Activated T-helper 1 cell treated with anti-CD3 and anti-CD28 coated beads, Interleukin-12 subunit alpha, Interleukin-12 subunit beta, Interleukin-2, Interleukin-4 antibody, amounts not matched to agents 30 ng/mL and 10 ng/mL and 1 ng/mL, durations not matched to agents 14 hours and 24 hours and 36 hours (primary cell): ENCODE measurements at places on chromosomes 5 and 9. TPM values are rescaled to one million over a fixed set of nuclear protein-coding genes. Genes with fewer than 3 reads are reported as not detected.

Gene NRG2
- 0.08 TPM in 1 of 2 replicates, not detected in the other for total RNA-seq

Gene ARHGAP26
- 20.0 and 21.2 TPM in 2 replicates for total RNA-seq

Gene NFIL3
- total RNA-seq: 124 TPM in 2 replicates

Gene SPINK4
- total RNA-seq: not detected in 2 replicates

Gene CDKN2B-AS1
- total RNA-seq: 1.2 and 1.4 TPM in 2 replicates

Gene TLR4
- not detected in 2 replicates for total RNA-seq

Gene CSF1R
- total RNA-seq: 0.10 TPM in 1 of 2 replicates, not detected in the other

Gene PCSK5
- total RNA-seq: 3.3 and 3.7 TPM in 2 replicates

Gene NEUROG1
- total RNA-seq: not detected in 2 replicates

Gene CTSV
- total RNA-seq: 0.24 and 0.31 TPM in 2 replicates

Gene PCDHGB2
- 0.47 and 0.93 TPM in 2 replicates for total RNA-seq

Gene FBP1
- 0.39 TPM in 1 of 2 replicates, not detected in the other for total RNA-seq

DNA sequence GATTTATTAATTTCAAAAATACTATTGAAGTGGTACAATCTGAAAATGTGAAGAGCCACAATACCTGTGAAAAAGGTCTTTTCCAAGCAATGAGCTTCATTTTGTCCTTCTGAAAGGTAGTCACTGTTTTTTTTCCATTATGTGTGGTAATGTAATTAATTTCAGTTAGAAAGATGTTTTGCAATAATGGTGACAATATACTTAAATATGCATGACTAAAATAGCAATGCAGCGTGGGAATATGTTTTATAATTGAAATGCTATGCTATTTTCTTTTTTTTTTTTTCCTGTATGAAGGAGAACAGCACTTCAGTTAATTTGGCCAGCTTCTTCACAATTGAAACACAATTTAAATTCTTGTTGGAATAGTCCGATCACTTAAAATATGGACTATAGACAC is 41.9 kb downstream of the NPR3 start:
- no peak overlapping the region for H3K27ac ChIP-seq
- H3K4me1 ChIP-seq: no peaks in the 10 kb centered on the region
- no peaks in the 10 kb centered on the region for H3K36me3 ChIP-seq

DNA sequence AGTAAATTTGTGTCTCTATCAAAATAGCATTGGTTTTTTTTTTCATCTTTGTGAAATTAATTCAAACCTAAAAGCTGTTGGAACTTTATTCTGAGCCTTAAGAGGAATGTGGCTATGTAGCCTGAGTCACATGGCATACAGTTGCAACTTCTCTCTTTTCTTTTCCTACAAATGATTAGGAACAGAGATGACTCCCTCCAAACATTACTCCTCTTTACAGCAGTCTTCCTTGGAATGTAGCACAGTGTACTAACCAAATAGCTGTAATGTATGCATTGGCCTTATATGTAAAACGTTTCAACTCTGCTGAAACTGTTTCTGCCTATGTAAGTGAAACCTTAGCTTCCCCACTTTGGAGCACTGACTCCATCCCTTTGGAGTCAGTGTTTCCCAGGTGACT is 100.9 kb upstream of the MAP1B start:
- H3K27me3 ChIP-seq: peaks cover 6% of the 10 kb centered on the region
- H3K27ac ChIP-seq: no peak overlapping the region
- no peaks in the 10 kb centered on the region for H3K36me3 ChIP-seq
- DNase-seq: no peak

DNA sequence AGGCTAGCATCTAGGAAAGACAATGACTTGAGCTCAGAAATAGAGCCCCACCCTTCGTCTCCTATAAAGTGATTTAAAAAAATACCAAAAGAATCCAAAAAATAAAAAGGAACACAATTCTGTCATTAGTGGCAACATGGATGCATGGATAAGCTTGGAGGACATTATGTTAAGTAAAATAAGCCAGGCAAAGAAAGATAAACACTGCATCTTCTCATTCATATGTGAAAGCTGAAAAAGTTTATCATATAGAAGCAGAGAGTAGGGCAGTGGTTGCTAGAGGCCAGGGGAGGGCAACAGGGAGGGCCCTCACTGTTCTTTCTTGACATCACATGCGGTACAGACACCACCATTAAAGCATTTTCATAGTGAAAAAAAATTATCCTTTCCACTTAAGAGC is 220.9 kb upstream of the TRPC7 start:
- H3K4me3 ChIP-seq: no peak overlapping the region
- no peaks in the 10 kb centered on the region for H3K4me1 ChIP-seq
- no peaks in the 10 kb centered on the region for H3K27me3 ChIP-seq

GRCh38 chr5:120254385-120254784 is 209.7 kb upstream of the PRR16 start:
- no peak overlapping the region for H3K27ac ChIP-seq
- no peak for DNase-seq
- no peak overlapping the region for H3K4me3 ChIP-seq
- H3K27me3 ChIP-seq: no peaks in the 10 kb centered on the region
- no peaks in the 10 kb centered on the region for H3K4me1 ChIP-seq

GRCh38 chr9:134437403-134438194 is 111.3 kb downstream of the RXRA start:
- H3K4me1 ChIP-seq: no peaks in the 10 kb centered on the region
- no peaks in the 10 kb centered on the region for H3K36me3 ChIP-seq
- no peak overlapping the region for H3K27ac ChIP-seq
- H3K27me3 ChIP-seq: peaks cover 6% of the 10 kb centered on the region

DNA sequence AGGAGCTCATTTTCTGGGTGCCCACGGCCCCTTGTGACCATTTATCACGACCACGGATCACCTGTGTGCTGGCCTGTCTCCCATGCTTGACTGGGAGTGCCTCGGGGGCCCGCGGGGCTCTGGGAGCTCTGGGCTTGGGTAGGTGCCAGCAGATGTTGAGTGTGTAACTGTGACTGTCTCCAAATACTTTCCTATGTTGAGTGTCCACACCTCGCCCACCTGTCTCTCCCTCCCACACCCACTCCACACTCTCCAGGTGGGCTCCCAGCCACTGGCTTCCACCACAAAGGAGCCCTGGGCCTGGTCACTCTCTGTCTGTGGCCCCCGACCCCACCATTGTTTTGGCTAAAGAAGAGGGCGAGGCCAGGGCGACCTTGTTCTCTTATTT is 196.4 kb downstream of the CDK5RAP2 start:
- no peaks in the 10 kb centered on the region for H3K4me1 ChIP-seq
- no peak overlapping the region for H3K4me3 ChIP-seq
- DNase-seq: no peak
- peaks cover 7% of the 10 kb centered on the region for H3K36me3 ChIP-seq
- H3K27me3 ChIP-seq: no peaks in the 10 kb centered on the region

GRCh38 chr5:88393042-88393441 is 124.4 kb upstream of the TMEM161B start:
- DNase-seq: no peak
- H3K27ac ChIP-seq: no peak overlapping the region
- H3K36me3 ChIP-seq: no peaks in the 10 kb centered on the region
- peaks cover 2% of the 10 kb centered on the region for H3K27me3 ChIP-seq

DNA sequence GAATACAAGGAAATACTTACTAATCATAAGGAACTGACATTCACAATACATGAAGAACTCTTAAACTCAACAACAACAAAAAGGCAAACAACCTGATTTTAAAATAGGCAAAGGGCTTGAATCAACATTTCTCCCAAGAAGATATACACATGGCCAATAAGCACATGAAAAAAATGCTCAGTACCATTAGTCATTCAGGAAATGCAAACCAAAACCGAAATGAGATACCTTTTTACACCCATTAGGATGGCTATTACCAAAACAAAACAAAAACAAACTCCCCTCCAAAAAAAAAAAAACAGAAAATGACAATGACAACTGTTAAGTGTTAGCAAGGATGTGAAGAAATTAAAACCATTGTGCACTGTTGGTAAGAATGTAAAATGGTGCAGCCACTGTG is 104.1 kb upstream of the ZNF462 start:
- no peaks in the 10 kb centered on the region for H3K27me3 ChIP-seq
- H3K4me3 ChIP-seq: no peak overlapping the region
- H3K27ac ChIP-seq: no peak overlapping the region
- DNase-seq: no peak
- peaks cover 5% of the 10 kb centered on the region for H3K4me1 ChIP-seq

GRCh38 chr5:155275222-155275621 is 261.7 kb downstream of the KIF4B start:
- H3K36me3 ChIP-seq: no peaks in the 10 kb centered on the region
- no peak overlapping the region for H3K4me3 ChIP-seq
- no peaks in the 10 kb centered on the region for H3K4me1 ChIP-seq
- no peaks in the 10 kb centered on the region for H3K27me3 ChIP-seq

GRCh38 chr5:124302533-124302932 is 443.9 kb downstream of the ZNF608 start:
- DNase-seq: no peak
- no peak overlapping the region for H3K27ac ChIP-seq
- H3K4me1 ChIP-seq: no peaks in the 10 kb centered on the region
- H3K27me3 ChIP-seq: peaks cover 1% of the 10 kb centered on the region

DNA sequence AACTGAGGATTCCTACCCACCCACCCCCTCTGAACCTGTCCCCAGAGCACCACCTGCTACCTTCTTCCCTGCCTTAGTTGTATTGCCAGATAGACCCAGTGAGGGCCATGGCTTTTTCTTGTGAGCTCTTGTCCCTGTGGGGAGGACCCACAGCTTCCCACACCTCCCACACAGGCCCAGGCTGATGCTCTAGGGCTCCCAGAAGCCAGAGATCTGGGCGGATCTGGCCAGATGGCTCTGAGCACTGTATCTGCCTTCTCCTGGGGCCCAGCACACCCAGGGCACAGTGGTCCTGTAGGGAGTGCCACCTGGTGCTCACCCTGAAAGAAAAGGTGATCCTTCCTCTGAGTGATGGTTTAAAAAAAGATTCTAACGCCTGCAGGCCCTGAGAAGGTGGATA is 131.7 kb downstream of the DAB2IP start:
- H3K36me3 ChIP-seq: no peaks in the 10 kb centered on the region
- H3K27me3 ChIP-seq: peaks cover 7% of the 10 kb centered on the region
- DNase-seq: no peak
- H3K27ac ChIP-seq: no peak overlapping the region
- H3K4me3 ChIP-seq: no peak overlapping the region

DNA sequence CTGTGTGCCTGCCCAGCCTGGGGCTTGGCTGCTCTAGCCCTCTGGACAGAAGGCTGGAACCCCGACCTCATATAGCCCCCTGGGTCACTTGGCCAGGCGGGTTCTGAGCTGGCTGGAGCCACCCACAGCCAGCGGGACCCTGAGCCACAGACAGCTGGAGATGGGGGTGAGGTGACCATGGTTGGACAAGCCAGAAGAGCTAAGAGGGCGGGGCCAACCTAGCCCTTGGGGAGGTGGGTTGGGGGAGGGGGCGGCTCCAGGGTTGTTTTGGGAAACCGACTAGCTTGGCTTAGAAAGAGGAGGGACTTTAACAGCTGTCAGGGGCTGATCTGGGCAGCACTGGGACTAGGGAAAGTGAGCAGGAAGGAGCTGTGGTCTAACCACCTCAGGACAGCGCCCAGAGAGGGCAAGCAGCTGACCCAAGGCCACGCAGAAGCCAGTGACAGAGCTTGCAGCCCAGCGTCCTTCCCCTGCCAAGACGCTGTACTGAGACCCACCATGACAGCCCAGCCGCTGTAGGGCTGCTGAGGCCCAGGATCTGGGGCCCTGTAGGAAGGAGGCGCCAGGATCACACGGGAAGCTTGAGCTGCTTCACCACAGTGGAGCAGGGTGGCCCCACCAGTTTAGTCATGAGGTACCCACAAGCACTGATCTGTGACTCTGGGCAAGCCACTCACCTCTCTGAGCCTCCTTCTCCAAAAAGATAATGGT is 2.2 kb downstream of the AIF1L start:
- peaks cover 42% of the 10 kb centered on the region for H3K27me3 ChIP-seq
- DNase-seq: no peak
- H3K4me1 ChIP-seq: peaks cover 6% of the 10 kb centered on the region
- H3K27ac ChIP-seq: no peak overlapping the region

DNA sequence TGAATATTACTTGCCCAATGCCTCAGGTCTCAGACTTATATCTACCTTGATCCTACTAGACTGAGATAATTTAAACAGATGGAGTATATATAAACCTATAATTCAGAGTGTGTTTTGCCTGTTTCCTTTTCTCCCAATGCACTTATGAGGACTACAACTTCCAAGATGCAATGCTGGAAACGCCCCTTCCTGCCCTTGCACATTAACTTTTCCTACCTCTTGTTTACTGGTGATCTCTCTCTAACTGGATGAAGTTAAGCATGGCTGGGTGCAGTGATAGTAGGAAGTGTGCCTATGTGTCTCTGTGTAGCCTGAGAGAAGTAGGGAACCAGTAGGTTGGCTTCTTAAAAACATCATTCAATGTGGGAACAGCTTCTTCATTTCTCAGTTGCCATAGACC is 115.2 kb downstream of the SVEP1 start:
- H3K4me3 ChIP-seq: no peak overlapping the region
- no peak overlapping the region for H3K27ac ChIP-seq
- no peaks in the 10 kb centered on the region for H3K4me1 ChIP-seq
- no peaks in the 10 kb centered on the region for H3K27me3 ChIP-seq
- no peak for DNase-seq

- peak; percentile 7 for DNase-seq
- H3K27ac ChIP-seq: no peak overlapping the region
- H3K4me1 ChIP-seq: peaks cover 5% of the 10 kb centered on the region
- H3K36me3 ChIP-seq: peaks cover 2% of the 10 kb centered on the region
- no peak overlapping the region for H3K4me3 ChIP-seq
Measured at GRCh38 chr9:127505396-127506116, 54.2 kb downstream of the LRSAM1 start.

DNA sequence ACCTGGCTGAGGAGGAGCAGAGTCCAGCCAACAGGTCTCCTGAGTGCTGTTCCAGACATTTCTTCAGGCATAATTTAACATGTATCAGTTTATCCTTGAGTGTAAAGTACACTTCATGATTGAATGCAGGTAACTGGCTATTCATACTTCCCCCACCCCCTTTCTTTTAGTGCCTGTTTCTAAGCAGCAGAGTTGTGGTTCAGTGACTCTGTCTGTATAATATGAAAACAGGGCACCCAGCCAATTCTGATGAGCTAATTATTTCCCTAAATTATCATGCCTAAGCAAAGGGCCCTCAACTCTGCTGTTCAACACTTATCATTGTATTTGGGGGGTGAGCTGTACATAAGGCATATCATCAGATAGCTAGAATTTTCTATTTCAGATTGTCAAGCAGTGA is 51.9 kb upstream of the ZSWIM6 start:
- H3K36me3 ChIP-seq: no peaks in the 10 kb centered on the region
- no peak overlapping the region for H3K27ac ChIP-seq
- no peak overlapping the region for H3K4me3 ChIP-seq
- no peaks in the 10 kb centered on the region for H3K27me3 ChIP-seq
- DNase-seq: no peak

GRCh38 chr5:177363565-177363964 is 5.8 kb downstream of the RGS14 start:
- DNase-seq: no peak
- H3K4me3 ChIP-seq: peak overlapping the region; percentile 39
- H3K4me1 ChIP-seq: peaks cover 66% of the 10 kb centered on the region
- H3K36me3 ChIP-seq: peaks cover 25% of the 10 kb centered on the region
- peaks cover 2% of the 10 kb centered on the region for H3K27me3 ChIP-seq
- no peak overlapping the region for H3K27ac ChIP-seq

- H3K4me3 ChIP-seq: no peak overlapping the region
- no peak overlapping the region for H3K27ac ChIP-seq
- H3K36me3 ChIP-seq: no peaks in the 10 kb centered on the region
Measured at GRCh38 chr9:18488886-18489285, 14.9 kb downstream of the ADAMTSL1 start.
